T-helper 22 cell (primary cell): ENCODE measurements at places on chromosomes 3 and 15.

GRCh38 chr3:101038393-101038792 is 45.2 kb upstream of the ABI3BP start:
- no peak for DNase-seq

- peak; percentile 79 for DNase-seq
Observed at GRCh38 chr15:81293728-81294515, 30.0 kb downstream of the STARD5 start.

DNA sequence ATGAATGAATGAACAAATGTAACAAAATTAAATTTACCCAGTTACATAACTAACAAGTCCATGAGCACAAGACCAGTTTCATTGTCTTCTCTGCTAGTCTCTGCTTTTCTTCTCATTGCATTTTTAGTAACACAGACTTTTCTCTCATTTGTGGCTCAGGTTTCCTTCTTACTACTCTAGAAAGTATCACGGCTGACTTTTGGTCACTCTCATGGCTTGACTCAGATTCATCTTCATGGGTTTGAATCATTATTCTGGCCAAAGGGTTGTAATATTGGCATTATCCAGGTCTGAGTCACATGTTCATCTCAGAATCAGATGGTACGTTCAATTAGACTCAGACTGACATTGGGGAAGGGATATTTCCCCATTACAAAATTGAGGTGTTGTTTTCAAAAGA is 121.5 kb upstream of the SATB1 start:
- DNase-seq: no peak

- DNase-seq: no peak
Observed at GRCh38 chr3:86949850-86950249, 41.1 kb downstream of the VGLL3 start.

DNA sequence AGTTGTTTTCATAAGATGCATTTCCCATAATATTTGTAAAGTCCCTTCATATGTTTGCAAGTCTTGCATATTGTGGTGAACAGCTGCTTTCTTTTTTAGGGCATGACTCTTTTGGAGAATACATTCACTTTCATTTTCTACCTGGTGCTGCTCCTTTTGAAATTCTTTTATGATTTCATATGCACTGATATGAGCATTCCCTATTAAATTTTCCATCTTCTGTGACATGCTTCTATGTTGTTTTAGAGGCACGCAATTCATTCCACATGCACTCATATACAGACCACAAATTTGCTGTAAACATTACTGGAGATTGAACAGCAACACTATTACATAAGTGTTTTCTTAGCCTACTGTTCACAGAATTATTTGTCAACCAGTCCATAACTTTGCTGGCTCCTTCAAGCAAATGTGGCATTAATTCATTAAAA is 92.8 kb upstream of the TNFSF10 start:
- no peak for DNase-seq

- DNase-seq: no peak
Observed at GRCh38 chr15:71276336-71276665, 161.0 kb downstream of the THSD4 start.

DNA sequence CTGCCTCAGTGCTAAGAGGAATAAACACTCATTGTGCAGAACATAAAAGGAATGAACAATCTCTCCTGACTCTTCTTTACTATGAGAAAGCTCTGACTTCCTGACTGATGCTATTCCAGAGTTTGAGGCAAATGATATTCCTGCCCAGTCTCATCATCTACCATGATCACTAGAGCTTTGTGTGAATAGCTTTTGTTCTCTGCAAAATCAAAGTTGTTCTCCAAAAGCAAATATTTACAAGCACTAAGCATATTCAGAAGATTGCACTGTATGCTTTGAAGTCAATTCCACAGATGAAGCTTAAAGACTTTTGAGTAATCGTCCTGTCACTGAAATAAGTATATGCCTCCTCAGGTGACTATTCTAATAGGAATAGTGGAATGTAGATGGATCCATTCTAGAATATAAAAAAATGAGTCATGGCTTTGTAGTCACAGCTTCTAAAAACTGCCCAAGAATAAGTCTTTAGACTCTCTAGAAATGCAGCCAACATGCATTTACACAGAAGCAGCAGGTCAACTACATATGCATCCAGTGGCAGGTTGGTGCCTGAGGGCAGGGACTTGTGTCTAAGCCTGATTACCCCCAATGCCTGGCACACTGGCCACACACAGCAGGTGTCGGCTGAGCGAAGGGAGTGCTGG is 34.6 kb downstream of the TNFAIP8L3 start:
- no peak for DNase-seq

GRCh38 chr3:51968883-51969678 is 1.8 kb upstream of the PCBP4 start:
- no peak for DNase-seq

GRCh38 chr3:99760629-99761028 is 57.0 kb upstream of the CMSS1 start:
- no peak for DNase-seq

GRCh38 chr3:46615050-46615775 is 2.9 kb downstream of the FAM240A start:
- no peak for DNase-seq

DNA sequence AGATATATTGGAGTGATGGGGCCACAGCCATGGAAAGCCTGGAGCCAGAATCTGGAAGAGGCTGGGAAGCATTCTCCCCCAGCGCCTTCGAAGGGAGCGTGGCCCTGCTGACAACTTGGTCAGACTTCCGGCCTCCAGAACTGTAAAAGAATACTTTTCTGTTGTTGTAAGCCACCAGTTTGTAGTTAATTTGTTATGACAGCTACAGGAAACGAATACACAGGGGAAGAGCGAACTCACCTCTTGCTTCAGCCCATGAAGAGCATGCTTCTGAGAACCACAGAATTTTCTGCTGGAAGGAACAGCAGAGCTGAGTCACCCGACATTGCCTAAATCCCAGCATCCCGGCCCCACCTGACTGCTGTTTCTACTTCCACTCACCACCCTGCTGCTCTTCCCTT is 501.7 kb downstream of the SHQ1 start:
- no peak for DNase-seq

DNA sequence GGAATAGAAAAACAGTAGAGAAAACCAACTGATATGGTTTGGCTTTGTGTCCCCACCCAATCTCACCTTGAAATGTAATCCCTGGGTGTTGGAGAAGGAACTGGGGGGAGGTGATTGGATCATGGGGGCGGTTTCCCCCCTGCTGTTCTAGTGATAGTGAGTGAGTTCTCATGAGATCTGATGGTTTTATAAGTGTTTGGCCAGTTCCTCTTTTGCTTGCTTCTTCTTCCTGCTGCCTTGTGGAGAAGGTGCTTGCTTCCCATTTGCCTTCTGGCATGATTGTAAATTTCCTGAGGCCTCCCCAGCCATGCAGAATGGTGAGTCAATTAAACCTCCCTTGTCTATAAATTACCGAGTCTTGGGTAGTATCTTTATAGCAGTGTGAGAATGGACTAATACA is 48.4 kb downstream of the EOMES start:
- DNase-seq: no peak

- no peak for DNase-seq
Observed at GRCh38 chr15:76217029-76217881, 94.0 kb downstream of the ETFA start.

DNA sequence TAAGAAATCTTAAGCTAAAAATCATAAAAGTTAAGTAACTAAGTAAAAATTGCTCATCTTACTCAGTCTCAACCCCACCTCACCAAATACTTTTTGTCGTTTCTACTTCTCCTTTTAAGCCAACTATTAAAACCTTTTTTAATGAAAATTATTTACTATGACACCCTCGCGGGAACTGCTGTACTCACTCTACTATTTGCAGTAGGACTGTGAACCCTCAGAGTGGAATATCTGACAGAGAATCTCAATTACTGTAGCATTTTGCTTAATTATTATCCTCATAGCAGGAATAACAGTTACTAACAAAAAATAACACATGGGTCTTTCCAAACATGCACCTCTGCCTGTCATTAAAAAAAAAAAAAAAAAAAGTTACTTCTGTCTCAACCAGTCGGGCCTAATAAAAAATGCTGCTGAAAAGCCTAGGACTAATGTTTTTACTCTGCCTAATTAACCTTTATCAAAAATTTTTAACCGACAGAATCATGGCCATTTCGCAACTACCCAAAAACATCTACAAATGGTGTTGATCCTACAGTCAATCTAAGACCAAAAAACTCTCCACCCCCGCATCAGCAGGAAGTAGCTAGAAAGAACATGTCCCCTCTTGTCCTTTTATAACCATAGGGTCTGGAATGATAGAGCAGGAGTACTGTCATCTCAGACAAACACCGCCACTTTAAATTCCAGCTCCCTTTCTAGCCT is 10.2 kb downstream of the ALDH1L1 start:
- DNase-seq: no peak
